NCI-H187 (cell line): ENCODE measurements at places on chromosomes 13 and 19.

- no peak for DNase-seq
Measured at GRCh38 chr13:40665126-40666044, 1.1 kb downstream of the FOXO1 start.

GRCh38 chr13:112983428-112984196 lies 14.6 kb downstream of the MCF2L start:
- DNase-seq = peak; percentile 22

DNA sequence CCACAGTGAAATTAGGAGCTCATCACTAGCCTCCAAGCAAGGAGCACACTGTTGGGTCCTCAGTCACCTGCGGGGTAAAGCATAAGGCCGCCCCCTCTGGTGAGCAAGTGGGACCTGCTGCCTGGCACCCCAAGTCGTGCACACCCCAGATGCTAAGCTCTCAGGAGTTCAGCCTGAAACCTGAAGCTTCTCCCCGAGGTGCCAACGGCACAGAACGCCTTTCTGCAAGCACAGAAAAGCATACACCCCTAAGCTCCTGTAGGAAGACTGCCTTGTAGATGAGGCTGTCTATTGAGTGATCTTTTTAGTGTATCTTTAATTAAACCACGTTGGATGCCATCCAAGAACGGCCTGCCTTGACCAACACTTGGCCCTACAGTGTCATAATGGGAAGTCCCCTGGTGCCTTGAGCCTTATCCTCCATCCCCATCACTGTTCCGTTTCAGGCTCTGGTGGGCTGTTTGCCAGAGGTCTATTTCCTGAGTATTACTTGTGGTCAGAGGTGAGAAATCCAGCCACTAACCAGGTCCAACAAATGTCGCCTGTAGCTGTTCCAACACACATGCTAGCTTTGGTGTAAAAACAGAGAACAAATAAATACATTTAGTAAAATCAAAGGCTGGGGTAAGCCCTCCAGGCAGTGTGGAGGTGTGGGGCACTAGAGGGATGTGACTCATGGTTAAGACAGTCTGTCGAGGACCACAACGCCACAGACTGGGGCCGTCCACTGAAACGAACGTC lies 44.8 kb downstream of the C13orf42 start:
- no peak for DNase-seq

GRCh38 chr19:57249329-57249728 lies 8.9 kb downstream of the ZNF805 start:
- DNase-seq = no peak

GRCh38 chr19:38877781-38878574 lies at the start of gene RINL:
TSS of gene RINL (minus strand) at chr19:38878275. CDS start at chr19:38876742, 1,533 bp downstream.
- DNase-seq = peak; percentile 30
